Anterior cingulate cortex (tissue), 58 donors: ENCODE measurements at places on chromosomes 7 and 10.

- DNase-seq: no peak
Observed at GRCh38 chr7:116229366-116229765, 19.0 kb downstream of the TES start.

GRCh38 chr7:141369422-141369821 is 181.8 kb upstream of the AGK start:
- DNase-seq: no peak

DNA sequence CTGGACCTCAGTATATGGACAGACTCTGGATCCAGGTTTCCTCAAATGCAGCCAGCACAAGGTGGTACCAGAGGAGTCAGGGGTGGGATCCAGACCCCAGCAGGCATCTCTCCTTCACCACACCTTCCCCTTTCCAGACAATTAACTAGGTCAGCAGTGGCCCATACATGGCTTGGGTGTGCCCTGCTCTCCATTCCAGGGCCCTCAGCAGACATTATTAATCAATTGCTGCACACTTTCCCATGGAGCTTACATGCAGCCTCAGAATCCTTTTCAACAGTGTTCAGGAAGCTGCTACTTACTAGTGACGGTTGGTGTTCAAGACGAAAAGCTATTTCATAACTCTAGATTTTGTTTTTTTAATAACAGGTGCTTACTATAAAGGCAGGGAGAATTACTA is 6.0 kb downstream of the COL13A1 start:
- no peak for DNase-seq

GRCh38 chr10:93443481-93443880 is 38.7 kb downstream of the MYOF start:
- DNase-seq: no peak

GRCh38 chr10:110576220-110576619 is 8.7 kb downstream of the SMC3 start:
- DNase-seq: no peak

DNA sequence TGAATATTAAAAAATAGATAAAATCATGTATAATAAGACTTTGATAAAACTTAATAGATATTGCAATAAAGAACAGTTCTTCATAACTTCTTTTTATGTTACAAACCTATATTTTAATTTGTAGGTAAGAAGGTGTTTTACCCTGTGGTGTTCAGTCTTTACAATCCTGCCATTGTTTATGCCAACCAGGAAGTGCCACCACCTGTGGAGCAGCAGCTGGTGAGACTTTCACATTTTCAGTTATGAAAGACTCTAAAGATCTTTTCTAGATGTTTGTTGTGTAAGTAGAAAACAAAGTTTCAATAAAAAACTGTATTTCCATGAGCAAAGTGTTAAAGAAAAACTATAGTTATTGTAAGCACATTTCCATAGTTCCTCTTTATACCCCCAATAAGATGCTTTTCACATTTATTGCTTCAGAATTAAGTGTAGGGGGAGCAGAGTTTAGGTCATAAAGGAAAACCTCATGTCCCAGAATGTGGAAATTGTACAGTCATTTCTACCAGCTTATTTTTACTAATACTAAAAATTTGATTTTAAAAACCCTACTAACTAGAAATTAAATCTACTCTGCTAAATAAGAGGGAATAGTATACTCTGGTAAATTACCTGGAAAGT is 28.7 kb downstream of the CSGALNACT2 start:
- no peak for DNase-seq

GRCh38 chr10:86349474-86349873 is 17.1 kb downstream of the GRID1 start:
- DNase-seq: no peak

DNA sequence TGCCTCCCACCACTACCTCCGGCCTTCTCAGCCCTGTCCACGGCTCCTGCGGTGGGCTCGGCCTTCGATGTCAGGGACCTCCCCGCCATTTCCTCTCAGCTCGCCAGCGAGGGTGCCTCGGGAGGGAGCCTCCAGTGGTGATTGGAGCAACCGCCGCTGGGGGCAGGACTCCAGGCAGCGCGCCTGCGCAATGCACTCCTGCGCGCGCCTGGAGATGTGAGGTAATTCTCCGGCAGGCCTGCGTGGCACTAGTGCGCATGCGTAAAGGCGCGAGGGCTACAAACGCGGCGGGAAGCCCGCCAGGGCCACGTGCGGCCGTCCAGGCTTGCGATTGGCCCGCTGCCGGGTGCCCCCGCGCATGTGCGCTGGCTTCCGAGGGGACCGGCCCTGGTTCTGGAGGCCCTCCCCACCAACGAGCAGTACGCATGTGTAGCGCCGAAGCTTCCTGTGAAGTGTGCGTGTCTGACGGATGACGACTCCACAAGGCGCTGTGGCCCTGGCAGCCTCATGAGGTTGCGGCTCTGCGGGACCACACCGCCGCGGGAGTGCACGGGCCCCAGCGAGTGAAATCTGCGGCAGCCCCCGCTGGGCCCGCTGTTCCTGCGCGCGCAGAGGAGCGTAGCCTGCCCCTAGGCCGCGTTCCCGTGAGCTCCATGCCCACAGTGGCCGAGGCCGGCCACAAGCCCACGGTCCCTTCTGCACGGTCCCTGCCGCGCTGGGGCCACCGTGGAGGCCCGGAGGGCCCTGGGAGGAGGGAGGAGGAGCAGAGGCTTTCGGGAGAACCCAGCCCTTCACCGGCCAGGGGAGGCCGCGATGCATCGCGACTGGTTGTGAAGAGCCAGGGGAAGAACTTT is at the start of gene SYCE1:
TSS of gene SYCE1 (minus strand) at position 143 of the 854 bp plus-strand sequence. CDS start at position 89, 54 bp downstream.
- no peak for DNase-seq

GRCh38 chr10:73824146-73824725 is 12.8 kb upstream of the NDST2 start:
- DNase-seq: no peak

DNA sequence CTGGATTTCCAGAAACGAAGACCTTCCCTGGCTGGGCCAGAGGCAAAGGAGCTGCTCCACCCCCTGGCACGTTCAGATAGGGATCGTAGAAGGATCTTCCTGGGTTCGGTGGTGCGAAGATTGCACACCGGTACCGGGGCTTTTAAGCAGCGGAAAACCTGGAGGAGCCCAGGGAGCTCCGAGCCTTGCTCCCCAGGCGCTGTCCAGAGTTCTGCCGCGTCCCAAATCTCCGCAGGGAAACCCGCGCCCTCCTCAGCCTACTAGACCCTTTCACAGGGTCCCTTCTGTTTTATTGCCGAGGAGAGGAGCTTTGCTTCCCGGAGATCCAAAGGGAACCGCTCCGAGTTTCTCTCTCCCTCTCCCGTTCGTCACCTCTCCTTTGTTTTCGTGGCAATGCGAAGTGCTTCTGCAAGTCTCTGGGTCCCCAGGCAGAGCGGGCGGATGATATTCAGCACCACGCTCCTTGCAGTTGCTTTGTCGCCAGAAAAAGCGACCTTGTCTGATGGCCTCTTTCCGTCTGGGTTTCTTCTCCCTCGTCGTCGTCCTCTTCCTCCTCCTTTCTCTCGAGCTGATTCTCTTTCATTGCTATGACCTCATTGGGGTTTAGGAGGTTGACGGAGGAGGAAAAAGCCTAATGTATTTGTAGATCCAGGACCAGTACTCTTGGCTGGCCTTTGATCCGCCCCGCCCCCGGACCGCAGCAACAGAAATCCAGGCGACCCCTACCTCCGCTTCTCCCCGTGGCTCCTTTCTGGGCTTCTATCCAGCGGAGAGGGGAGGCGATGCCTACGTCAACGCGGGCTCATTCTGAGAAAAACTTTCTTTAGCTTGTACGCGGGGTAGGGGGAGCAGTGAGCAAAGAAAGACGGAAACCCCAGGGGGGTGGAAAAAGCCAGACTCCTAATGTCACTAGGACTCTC is at the start of gene TMEM196:
TSS of gene TMEM196 (minus strand) at position 777 of the 920 bp plus-strand sequence. CDS start 921 bp downstream, outside the sequence.
- DNase-seq: no peak

DNA sequence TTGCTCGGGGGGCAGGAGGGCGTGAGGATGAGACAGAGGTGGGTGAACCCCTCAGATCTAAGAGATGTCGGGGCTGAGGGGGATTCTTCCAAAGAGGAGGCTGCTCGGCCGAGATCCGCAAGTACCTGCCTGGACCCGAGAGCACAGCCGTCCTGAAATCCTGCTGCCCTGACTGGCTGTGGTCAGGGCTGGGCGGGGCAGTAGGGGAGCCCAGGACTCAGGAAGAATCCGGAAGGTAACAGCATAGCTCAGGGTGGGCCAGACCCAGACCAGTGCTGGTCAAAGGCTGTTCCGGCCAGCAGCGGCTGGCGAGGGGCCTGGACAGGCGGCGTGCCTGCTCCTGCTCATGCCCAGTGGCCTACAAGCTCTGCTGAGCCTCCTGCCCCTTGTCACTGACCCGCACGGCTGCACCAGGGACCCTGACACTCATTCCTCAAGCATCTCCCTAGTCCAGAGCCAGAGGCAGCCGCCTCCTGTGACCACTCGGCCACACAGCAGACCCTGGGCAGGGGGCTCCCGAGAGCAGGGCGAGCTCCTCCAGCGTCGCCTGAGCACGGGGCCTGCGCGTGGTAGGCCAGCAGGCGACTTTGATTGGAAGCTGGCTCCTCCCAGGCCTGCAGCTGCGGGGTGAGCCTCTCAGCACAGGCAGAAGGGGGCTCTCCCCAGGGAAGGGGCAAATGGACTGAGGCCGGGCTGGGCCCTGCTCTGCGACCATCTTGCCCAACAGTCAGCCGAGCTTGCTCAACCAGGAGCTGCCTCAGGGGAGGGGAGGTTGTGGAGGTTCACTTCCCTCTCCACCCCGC is 3.1 kb upstream of the ADAP1 start:
- DNase-seq: no peak

DNA sequence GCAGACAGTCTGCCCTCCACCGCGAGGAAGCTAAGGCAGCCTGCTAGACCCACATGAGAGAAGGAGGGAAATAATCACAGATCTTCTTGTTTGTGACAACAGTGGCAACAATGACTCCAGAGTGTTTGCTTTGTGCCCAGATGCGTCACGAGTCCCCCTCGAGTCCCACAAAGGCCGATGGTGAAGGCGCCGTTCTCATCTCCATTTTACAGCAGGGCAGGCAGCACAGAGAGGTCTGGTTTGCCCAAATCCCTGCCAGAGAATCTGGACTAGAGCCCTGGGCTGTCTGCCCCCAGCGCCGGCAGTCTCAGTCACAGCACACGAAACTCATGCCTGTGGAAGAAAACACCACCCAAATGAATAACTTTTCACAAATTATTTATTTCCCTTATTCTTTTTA is 38.1 kb downstream of the KIAA1549 start:
- peak; percentile 32 for DNase-seq
